ENCODE measurements at places on chromosomes 6 and 20.
A peak's percentile ranks its signal among the peaks of the same experiment; 100 is the strongest.

DNA sequence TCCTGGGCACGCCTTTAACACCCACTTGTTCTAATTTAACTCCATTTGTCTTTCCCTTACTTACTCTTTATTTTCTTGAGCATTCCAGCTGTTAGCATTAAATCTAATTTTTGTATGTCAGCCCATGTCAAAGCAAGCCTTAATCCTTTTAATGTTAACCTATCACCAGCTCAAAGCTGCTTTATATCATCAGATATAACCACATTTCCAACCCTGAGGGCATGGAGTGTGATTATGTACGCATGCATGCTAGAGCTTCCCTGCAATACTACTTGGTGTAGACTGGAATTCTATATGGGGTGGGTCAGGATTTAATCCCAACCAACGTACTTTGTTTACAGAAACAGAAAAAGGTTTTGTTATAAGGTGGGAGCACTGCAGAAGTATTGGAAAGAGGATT is 139.4 kb upstream of the HMGN3 start:
- DNase-seq = no peak

GRCh38 chr6:129624488-129624887 is 85.5 kb downstream of the ARHGAP18 start:
- DNase-seq = no peak

- DNase-seq = no peak
Measured at GRCh38 chr20:57385940-57386339, 5.3 kb upstream of the RBM38 start.

DNA sequence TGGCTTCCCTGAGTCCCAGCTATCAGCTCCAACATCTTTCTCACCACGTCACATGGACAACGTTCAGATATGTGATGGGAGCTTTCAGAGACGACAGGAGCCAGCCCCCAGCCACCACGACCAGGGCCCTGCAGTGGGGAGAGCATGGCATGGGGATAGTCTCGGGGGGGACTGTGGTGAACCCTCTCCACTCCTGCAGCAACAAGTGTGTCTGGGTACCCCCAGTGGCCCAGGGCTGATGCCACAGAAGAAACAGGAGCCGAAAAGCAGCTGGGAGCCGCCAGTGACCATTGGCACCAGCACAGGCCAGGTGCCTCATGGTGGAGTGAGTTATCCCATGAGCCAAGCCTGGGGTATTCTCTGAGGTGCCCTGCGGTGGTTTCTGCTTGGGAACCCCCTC is 339.7 kb downstream of the TAF4 start:
- DNase-seq = no peak

DNA sequence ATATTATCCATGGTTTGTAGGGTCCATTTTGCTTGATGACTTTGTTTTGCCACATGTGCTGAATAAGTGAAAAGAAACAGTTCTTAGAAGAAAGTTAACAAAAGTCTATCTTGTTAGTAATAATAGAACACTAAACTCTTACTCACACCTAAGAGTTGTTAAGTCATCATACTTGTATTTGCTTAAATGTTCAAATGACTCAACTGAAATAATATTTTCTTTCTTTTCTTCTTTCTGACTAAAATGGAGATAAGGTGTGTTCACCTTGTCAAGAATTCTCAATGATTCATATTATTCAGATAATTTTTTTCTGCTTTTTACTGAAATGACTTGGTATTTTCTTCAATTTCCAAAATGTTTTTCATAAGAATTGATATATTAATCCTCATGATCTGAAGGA is 327.2 kb downstream of the HTR1B start:
- DNase-seq = no peak

DNA sequence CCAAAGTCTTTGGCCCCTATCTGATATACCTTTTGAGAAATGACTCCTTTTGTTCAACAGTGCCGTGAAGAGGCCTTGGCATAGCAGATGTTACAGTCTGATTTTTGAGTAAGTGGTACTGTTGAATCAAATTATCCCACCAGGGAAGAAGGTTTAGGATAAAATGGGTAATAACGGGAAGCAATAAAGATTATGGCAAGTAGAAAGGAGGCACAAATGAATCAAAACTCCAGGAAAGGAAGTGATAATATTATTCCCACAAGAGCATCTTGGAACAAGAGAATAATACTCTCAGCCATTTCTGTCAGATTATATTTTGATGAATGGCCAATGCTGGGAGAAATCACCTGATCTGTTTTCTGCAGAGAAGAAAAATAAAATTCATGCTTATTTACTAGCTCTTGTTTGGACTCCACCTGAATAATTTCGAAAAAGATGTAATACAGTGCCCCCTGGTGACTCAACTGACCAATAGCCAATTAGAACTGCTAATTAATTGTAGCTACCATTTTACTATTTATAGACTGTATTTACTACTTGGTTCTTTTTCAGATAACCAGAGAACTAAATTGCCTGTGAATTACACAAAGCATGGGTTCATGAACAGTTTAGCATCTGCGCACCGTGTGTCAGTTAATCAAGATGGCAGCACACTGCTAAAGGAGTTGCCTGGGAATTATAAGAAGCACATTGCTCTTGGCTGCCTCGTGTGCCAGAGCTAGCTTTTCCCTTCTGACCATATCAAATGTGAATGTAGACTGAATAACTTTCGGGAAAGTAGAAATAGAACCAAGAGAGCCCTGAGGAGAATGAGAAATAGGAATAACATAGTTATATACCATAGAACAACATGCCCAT is 78.5 kb upstream of the TRDN start:
- no peak for DNase-seq

- DNase-seq = no peak
Measured at GRCh38 chr6:28764761-28765282, 159.0 kb downstream of the TRIM27 start.

DNA sequence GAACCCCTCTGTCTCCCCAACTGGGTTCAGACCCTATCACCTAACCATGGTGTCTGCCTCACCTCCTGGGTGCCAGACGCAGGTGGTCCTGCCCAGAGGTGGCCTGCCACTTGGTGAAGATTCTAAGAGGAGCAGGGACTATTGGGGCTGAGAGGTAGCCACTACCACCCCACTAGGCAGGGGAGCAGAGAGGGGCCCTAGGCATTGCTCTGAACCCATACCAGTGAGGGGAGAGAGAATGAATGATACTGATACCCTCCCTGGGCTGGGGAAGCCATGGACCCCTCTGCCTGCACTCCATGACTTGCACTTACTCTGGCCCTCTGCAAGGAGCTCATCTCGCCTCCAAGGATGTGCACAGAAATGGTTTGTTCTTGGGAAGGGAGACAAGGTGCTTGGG is 31.7 kb upstream of the SPDEF start:
- no peak for DNase-seq

- no peak for DNase-seq
Measured at GRCh38 chr6:127854009-127854408, 46.8 kb downstream of the THEMIS start.

GRCh38 chr6:170448317-170448716 is 104.8 kb downstream of the PSMB1 start:
- no peak for DNase-seq

DNA sequence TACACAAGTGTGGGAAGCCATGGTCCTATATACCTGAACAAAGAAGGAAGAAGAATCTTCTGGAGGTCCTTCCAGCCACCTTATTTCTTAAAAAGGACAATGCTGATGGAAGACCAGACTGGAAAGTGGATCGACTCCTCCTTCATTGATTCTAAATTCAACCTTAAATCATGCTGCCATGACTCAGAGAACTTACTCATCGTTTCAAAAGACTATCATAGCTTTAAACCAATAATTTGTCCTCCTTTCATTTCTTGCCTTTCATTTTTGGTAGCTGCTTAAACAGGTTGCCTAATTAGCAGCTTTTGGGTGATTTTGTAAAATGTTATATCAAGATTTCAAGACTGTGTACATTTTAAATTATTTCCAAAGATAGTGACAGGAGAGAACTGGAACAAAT is 60.8 kb downstream of the RTN4IP1 start:
- no peak for DNase-seq

DNA sequence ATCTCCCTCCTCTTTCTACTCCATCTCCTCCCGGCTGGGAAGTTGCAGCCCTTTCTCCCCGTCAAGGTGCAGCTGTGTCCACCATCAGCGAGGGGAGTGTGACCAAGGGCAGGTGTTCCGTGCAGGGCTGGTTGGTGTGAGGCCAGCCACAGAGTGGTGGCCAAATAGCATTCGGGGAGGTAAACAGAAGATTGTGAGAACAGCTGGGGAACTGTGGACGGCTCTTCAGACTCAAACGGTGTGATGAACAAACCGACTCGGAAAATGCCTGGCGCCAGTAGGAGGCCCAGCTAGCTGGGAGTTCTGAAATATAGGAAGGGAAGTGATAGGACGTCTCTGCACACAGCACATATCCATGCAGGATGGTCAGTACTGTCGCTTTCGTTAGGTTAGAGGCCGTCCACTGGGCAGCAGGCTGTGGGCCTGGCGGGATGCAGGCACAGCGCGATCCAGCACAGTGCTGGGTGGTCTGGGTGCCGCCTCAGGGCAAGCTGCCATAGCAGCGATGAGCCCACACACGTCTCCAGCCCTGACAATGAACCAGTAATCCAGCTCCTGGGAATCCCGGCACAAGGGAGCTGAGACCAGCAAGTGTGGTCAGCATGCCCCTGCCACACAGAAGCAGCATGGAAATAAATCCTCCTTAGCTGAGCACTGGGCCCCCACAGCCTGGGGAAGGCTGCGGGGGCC is 258.1 kb downstream of the TAF4 start:
- no peak for DNase-seq

GRCh38 chr20:21090721-21091120 is 15.4 kb downstream of the LINC00237 start:
- DNase-seq = no peak

- no peak for DNase-seq
Measured at GRCh38 chr20:20060234-20060998, 8.1 kb downstream of the CFAP61 start.

DNA sequence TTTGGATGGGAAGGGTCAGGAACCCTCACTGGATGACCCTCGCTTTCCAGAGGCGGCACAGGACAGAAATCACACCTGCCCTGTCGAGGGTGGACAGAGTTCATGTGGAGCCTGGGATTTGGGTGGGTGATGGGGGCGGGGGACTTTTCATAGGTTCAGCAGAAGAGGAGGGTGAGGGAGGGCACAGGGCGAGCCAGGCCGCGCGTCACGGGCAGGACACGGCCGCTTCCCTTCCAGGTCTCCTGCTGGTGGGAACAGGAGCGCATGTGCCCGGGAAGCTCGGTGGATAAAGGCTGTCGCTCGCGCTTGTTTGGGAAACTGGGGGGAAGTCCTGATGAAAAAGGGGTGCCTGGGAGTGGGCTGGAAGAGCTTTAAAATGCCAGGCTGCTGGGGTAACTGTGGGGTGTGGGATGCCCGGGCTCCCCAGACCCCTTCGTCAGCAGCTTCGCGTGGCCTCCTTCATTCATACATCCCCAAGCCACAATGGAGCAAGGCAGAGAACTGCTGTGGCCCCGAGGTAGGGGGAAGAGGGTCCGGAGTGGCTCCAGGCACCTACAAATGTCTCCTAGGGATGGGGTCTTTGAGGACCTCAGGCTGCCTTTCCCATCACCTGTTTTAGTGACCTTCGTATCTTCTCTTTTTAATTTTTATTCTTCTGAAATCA is 102.2 kb downstream of the DACT2 start:
- no peak for DNase-seq

GRCh38 chr6:149890629-149891045 is 7.3 kb downstream of the RAET1E start:
- DNase-seq = no peak

DNA sequence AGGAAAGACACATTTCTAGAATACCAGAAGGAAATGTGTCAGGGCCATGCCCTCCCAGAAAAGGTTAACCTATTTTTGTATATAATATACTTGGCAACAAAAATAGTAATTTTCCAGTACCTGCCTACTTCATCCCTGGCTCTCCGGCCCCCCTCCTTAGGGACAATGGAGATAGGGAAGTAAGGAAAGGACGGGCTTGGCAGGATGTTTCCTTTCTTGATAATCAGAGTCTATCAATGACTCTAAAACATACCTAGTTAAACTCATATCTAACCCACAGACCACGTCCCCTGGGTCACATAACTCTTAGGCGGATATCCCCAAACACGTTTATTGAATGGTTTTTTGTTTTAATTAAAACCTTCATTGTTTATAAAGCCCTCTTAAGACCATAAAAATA is 11.8 kb downstream of the UQCC2 start:
- no peak for DNase-seq

DNA sequence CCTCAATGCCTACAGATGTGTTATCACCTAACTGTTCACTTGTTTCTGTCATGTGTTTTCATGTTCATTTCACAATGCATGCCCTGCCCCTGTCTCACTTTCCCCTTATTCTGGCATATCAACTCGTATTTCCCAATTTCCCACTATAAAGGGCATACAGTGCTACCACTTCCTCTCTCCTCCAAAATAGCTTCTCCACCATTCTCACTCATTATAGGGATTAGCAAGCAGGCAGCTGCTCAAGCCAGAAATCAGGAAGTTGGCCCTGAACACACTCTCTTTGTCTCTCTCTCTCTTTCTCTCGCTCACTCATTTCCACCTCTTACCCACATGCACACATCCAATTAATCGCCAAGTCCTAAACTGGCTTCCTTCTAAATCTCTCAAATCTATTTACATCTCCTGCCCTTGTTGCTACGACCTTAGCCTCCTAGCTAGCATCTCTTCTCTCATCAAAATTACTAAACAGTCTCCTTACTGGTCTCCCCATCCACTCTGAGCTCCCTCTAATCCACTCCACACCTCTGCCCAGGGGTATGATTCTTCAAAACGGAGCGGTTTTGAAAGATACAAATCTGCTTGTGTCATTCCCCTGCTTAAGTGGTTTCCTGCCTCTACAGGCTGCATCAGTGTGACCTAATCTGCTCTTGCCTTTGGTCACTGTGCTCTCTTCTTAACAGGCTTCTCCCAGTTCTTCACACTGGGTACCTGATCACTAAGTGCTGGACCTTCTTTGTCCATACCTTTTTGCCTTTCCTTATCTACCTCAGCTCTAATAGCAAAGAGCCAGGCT is 196.2 kb downstream of the BTBD9 start:
- no peak for DNase-seq

- peak; percentile 31 for DNase-seq
Measured at GRCh38 chr20:38222231-38222922, 38.2 kb downstream of the KIAA1755 start.

All from effector memory CD4-positive, alpha-beta T cell (primary cell).